Left lobe of liver (tissue), 2 donors: ENCODE measurements at places on chromosomes 1 and 21. TPM values are rescaled to one million over a fixed set of nuclear protein-coding genes. Genes with fewer than 3 reads are reported as not detected.

The HTR1D gene
- not detected for total RNA-seq

The TRNP1 gene
- total RNA-seq = 2.8 TPM

The PFKL gene
- total RNA-seq = 97.6 TPM

The SELENBP1 gene
- total RNA-seq = 408 TPM

The NUF2 gene
- 0.45 TPM for total RNA-seq

The PAQR6 gene
- 3.3 TPM for total RNA-seq

The VWA1 gene
- total RNA-seq = 91.0 TPM

The CRNN gene
- total RNA-seq = not detected

The CYYR1 gene
- total RNA-seq = 3.6 TPM

The USH2A gene
- total RNA-seq = 1.5 TPM

The KRTAP10-2 gene
- total RNA-seq = not detected

The CR1 gene
- 1.0 TPM for total RNA-seq

The CLDN17 gene
- total RNA-seq = not detected

The SLAMF8 gene
- total RNA-seq = 0.53 TPM

The GBP2 gene
- 7.8 TPM for total RNA-seq
